ENCODE measurements at places on chromosomes 16 and 17. TPM values are rescaled to one million over a fixed set of nuclear protein-coding genes. Genes with fewer than 3 reads are reported as not detected.

DRC7 gene
- not detected for total RNA-seq

DNA sequence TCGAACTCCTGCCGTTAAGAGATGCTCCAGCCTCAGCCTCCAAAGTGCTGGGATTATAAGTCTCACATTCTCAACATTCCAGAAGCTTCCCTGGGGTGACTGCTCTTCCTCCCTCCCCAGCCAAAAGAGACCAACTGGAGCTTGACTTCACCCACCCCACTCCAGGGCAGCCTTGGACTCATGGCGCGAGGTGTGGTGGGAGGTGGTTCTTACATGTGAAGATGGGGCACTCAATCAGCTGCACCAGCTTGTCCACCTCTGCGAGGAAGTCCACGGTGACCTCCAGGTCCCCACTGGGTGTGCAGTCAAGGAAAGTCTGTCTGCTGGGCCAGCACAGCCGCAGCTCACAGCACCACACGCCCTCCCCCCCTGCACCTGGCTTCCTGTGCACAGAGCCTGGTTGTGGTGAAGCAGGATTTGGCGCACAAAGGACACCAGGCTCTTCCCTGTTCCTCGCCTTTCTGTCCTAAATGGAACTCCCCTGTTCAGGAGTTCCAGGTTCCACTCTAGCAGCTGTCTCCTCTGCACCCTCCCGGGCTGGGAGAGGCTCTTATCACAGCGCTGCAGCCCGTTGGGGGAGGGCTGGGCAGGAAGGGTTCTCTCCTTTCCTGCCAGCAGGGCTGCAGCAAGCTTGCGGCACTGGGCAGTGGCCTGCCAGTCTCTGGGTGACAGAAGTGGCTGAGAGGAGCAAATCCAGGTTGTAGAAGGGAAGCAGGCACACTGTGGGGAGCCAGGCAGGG, 9.6 kb upstream of the MTSS2 start:
- no peak overlapping the region for H3K4me3 ChIP-seq
- H3K27me3 ChIP-seq: no peaks in the 10 kb centered on the region
- peaks cover 17% of the 10 kb centered on the region for H3K36me3 ChIP-seq
- peaks cover 24% of the 10 kb centered on the region for H3K4me1 ChIP-seq
- DNase-seq: peak; percentile 54

KRT38 gene
- total RNA-seq: not detected

DNA sequence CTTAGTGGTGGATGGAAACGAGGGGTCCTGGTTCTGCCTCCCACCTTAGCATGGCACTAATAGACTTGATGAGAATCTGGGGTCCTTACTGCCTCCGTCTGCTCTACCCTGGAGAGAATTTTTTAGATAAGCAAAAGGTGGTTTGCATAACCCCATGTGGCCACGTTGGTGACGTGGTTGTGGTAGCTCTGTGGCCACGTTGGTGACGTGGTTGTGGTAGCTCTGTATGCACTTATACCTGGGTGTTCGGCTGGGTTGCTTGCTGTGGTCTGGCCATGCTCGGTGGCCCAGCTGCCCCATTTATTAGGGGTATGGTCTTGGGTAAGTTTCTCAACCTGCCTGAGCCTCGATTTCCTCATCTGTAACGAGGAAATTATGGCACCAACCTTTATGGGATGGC, 13.0 kb downstream of the SPIRE2 start:
- H3K4me3 ChIP-seq: no peak overlapping the region
- peaks cover 38% of the 10 kb centered on the region for H3K36me3 ChIP-seq
- H3K27me3 ChIP-seq: no peaks in the 10 kb centered on the region
- no peak overlapping the region for H3K27ac ChIP-seq
- peaks cover 8% of the 10 kb centered on the region for H3K4me1 ChIP-seq

- DNase-seq: no peak
- H3K4me1 ChIP-seq: peaks cover 8% of the 10 kb centered on the region
- H3K27ac ChIP-seq: no peak overlapping the region
- H3K27me3 ChIP-seq: peaks cover 9% of the 10 kb centered on the region
Measured at GRCh38 chr17:79907850-79908249, 68.6 kb upstream of the CBX4 start.

DNA sequence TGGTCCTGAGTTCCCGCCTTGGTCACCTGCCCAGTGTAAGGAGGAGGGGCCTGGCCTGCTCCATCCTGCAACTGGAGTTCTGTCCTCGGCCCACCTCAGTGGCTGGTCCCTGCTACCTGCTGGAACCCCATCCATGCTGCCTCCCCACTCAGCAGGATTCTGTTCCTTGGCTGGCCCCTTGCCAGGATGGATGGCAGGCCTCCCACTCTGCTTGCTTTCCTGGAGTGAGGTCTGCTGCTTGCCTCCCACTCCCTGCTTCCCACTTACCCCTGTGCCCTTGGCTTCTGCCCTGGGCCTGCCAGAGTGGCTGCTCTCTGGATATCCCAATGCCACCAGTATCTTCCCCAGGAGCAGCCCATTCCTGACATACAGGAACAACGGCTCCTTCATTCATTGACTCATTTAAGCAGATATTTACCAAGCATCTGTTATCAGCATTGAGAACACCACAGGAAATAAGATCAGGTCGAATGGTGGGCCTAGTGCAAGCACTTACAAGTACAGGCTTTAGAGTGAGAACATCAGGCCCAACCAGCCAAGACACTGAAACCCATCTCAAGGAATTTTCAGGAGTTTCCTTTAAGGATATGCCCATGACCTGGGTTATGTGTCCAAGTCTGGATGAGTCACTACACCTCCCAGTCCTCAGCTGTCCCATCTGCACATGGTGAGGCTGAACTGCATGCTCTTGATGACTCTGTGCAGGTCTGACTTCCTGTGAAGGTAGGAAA, 17.0 kb upstream of the RPRML start:
- peaks cover 9% of the 10 kb centered on the region for H3K4me1 ChIP-seq
- no peak overlapping the region for H3K27ac ChIP-seq
- DNase-seq: no peak

GRCh38 chr17:42562388-42563142, 617 bp downstream of the COASY start:
- H3K4me3 ChIP-seq: peak overlapping the region; percentile 100
- H3K27me3 ChIP-seq: no peaks in the 10 kb centered on the region
- H3K27ac ChIP-seq: peak overlapping the region; percentile 93

GRCh38 chr16:11104168-11105037, 151.6 kb downstream of the SOCS1 start:
- DNase-seq: no peak
- no peak overlapping the region for H3K27ac ChIP-seq

CHD9NB gene
- 6.4 TPM for total RNA-seq

- DNase-seq: no peak
- no peak overlapping the region for H3K4me3 ChIP-seq
- H3K4me1 ChIP-seq: no peaks in the 10 kb centered on the region
- H3K36me3 ChIP-seq: peaks cover 72% of the 10 kb centered on the region
Measured at GRCh38 chr17:82077617-82078358, 12.2 kb upstream of the DUS1L start.
